ENCODE measurements at places on chromosomes 4 and X.

DNA sequence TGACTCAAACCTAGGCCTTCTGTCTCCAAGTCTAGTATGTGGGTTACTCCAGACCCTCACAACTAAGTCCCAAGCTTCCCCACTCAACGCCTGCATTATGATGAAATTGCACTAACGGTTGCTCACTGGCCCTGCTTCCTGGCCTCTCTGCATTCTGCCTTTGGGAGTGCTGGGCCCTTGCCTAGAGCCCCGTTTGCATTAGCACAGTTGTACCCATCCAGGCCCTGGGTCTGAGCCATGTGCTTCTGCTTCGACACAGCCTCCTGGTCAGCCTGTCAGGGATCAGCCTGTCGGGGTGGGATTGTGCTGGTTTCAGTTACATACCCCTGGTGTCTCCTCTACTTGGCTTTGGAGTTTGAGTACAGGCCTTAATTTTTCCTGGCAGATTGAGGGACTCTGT lies 58.4 kb downstream of the DCUN1D4 start:
- no peak for DNase-seq

- no peak for DNase-seq
Observed at GRCh38 chrX:123685232-123685631, 47.6 kb downstream of the THOC2 start.

- DNase-seq: no peak
Observed at GRCh38 chr4:150316332-150317205, 238.3 kb downstream of the DCLK2 start.

GRCh38 chr4:150447356-150447755 lies 134.6 kb upstream of the MAB21L2 start:
- no peak for DNase-seq

GRCh38 chrX:41563876-41564275 lies 116.7 kb downstream of the NYX start:
- DNase-seq: no peak

DNA sequence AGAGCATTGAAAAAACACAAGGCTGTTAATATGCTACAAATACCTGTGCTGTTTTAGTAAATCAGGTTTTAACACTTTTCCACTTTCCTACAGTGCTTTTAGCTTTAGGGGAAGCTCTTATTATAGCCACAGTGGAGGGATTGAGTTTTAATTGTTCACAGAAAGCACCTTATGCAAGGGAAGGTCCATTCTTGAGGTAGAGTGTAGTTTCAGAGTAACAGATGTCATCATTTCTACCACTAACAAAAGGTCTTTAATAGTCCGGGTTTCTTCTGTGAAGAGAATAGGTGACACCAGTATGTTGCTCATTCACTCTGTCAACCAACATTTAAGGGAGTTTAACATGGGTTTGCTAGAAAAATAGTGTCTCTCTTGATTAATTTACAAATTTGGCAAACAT lies 104.4 kb downstream of the STIM2 start:
- DNase-seq: no peak

GRCh38 chr4:13126976-13127910 lies 356.9 kb downstream of the RAB28 start:
- no peak for DNase-seq

DNA sequence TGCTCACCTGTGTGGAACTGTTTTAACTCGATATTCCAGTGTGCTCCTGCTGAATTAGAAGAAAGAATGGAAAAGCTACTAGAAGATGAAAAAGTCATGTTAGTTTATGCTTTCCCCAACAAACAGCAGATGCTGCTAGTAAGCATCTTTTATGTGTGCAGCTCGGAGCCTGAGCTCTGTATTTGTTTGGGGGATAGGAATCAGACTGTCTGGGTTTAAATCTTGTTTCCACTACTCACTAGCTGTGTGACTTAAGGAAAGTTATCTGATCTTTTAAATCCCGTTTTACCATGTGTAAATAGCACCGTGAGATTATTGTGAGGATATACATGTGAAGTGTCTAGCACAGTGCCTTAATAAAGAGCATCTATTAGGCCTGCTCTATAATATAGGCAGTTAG lies 24.0 kb upstream of the SPARCL1 start:
- DNase-seq: no peak

DNA sequence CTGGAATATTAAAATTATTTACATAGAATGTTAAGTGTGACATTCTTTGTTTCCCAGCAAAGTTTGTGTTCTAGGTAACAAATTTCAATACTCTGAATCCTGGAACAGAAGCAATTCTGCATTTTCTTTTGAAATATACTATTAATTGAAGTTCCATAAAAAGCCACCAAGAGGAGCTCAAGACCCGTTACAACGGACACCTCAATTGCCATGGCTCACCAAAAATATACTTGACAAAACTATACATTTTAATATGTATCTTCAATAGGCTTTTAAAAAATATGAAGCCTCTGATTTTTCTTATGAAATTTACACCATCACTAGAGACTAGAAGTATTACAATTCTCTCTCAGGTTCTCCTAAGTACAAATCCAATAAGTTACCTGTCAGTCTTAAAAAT lies 111.4 kb downstream of the NYX start:
- peak; percentile 35 for DNase-seq

DNA sequence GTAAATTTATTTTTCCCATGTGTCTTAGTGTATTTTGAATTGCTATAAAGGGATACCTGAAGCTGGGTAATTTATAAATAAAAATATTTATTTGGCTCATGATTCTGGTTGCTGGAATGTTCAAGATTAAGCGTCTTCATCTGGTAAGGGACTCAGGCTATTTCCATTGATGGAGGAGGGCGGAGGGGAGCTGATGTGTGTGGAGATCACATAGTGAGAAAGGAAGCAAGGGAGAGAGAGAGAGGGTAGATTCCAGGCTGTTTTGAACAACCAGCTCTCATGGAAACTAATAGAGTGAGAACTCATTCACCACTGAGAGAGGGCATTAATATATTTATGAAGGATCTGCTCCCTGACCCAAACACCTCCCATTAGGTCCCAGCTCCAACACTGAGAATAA lies 39.6 kb upstream of the ADGRL3 start:
- no peak for DNase-seq

DNA sequence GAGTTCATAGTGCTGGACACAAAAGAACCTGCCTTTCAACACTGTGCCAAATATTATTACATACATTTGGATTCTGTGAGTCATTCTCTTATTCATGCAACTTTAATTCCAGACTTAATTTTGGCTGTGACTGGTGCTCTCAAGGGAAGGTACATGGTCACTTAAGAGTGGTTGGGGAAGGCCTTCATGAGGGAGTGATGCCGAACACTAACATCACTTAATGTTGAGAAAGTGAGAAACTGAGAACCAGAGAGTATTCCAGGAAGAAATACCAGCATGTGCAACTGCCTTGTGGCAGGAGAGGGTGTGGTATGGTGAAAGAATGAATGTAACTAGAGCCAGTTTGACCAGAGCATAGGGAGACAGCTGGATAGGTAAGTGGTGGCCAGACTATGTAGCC lies 41.5 kb upstream of the FHDC1 start:
- DNase-seq: no peak

GRCh38 chr4:525660-526059 lies 26.6 kb downstream of the PIGG start:
- DNase-seq: no peak

- no peak for DNase-seq
Observed at GRCh38 chrX:48573690-48574269, 504 bp upstream of the RBM3 start.

GRCh38 chr4:79199743-79200142 lies 126.1 kb downstream of the NAA11 start:
- no peak for DNase-seq

DNA sequence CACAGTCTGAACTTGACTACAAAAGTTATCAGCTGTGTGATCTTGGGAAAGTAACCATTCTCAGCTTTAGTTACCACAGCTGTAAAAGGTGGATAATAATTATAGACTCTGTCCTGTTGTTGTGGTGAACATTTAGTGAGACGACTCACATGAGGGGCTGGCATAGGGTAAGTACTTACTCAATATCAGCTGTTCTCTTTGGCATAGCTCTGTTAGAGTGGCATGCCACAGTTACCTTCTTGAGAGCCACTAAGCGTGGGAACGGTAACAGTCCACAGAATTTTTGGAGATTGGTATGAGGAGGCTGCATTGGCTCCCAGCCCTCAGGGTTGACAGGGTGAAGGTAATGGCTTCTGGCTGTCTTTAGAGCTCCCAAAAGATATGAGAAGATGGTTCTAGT lies 13.2 kb upstream of the HAND2 start:
- DNase-seq: no peak

DNA sequence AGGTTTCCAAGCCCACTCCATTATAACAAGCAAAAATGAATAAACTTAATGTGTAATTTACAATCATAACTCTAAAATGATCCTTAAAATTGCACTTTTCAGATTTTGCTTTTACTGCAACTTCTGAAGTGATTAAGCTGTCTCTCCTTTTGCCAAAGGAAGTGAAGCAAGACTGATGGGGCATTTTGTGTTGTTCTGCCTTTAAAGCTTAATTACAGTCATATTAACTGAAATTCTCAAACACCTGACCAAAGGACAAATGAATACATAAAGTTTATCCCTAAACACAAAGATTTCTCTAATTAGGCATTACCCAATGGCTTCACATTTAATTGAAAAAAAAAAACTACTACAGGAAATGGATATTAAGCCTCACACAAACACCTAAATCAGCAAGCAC lies 101.8 kb downstream of the ATP11C start:
- DNase-seq: no peak

GRCh38 chr4:151458148-151458547 lies 49.2 kb downstream of the FHIP1A start:
- no peak for DNase-seq

DNA sequence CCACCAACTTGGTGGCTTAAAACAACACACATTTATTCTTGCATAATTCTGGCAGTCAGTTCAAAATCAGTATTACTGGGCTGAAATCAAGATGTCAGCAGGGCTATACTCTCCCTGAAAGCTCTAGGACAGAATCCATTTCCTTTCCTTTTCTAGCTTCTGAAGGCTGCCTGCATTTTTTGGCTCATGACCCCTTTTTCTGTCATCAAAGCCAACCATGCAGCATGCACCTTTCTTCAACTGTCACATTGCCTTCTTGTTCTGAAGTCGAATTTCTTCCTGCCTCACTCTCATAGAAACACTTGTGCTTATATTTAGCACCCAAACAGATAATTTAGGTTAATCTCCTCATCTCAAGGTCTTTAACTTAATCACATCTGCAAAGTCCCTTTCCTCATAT lies 79.8 kb upstream of the PPP1R2C start:
- no peak for DNase-seq

DNA sequence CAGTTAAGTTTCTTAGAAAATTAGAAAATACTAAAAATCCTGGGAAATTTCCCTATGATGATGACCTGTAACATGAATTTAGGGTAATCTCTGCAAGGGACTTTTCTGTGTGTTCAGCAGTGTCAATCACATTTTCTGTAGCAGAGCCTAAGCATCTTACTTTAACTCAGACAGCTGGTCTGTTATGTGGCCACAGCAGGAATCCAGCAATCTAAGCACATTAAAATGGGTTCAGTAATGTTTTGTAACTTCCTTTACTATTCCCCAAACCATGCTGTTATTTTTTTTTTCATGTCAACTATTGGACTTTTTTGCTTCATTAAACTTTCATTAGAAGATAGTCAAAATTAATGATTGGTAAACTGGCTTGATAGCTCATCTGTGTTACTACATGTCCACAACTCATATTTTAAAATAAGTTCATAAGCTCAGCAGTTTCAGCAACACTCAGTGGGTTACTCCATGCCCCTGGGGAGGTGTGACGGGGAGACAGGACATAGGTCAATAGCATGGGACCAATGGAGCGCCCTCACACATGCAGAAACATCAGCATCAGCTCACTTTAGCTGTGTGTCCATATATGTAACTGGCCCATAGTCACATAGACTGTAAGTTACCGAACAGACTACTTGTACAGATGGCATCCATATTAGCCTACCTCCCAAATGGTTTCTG lies 168.0 kb upstream of the PACRGL start:
- DNase-seq: no peak

GRCh38 chr4:42750091-42750490 lies 93.2 kb upstream of the ATP8A1 start:
- DNase-seq: peak; percentile 40

DNA sequence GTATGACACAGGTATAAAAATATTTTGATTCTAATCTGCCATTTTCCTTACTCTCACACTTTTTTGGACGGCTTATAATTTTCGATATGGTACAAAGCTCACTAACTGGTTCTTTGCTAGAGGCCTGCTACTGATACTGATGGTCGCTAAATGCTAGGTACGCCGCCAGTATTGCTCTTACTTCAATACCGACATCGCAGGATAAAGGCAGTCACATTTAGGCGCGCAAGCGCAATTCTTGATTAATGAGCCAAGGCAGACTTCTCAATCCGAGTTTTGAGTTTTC lies 557 bp upstream of the USP38 start:
- DNase-seq: no peak

DNA sequence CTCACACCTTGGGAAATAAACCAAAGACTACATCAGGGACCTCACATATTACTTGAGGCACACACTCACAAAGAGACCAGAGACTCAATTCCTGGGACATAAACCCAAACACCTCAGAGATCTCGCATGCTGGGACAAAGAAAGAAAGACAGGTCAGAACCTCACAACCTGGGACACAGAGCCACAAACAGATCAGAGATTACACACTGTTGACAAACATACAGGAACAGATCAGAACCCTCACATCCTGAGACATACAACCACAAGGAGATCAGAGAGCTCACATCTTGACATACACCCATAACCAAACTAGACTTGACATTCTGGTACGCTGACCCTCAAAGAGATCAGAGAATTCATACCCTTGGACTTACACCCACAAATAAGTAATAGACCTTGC lies 17.3 kb downstream of the SUV39H1 start:
- no peak for DNase-seq

- DNase-seq: no peak
Observed at GRCh38 chr4:183831683-183832082, 73.4 kb upstream of the STOX2 start.

DNA sequence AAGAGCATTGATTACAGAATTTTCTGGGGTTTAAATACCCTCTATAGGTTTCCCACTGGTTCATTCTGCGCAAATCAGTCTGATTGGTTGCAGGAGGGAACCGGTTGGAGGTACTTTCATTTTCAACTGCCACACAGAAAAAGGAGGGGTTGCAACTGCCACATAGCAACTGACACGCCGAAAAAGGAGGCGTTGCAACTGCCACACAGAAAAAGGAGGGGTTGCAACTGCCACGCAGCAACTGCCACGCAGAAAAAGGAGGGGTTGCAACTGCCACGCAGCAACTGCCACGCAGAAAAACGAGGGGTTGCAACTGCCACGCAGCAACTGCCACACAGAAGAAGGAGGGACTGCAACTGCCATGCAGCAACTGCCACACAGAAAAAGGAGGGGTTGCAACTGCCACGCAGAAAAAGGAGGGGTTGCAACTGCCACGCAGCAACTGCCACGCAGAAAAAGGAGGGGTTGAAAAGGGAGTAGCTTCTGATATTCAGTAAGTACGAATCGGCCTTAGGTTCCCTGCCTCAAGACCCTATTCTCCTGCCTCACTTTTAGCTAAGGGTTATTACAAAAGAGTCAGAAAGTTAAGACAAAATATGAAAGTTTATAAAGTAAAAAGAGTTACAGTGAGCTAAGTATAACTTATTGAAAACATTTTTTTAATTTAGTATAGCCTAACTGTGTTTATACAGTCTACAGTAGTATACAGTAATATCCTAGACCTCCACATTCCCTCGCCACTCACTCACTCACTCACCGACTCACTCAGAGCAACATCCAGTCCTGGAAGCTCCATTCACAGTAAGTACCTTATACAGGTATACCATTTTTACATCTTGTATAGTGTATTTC lies 431.8 kb downstream of the KCTD8 start:
- DNase-seq: no peak

Data from CD4-positive, alpha-beta T cell treated with Interleukin-4 for 4 hours (primary cell).